ENCODE measurements at places on chromosomes 5 and 9. TPM values are rescaled to one million over a fixed set of nuclear protein-coding genes. Genes with fewer than 3 reads are reported as not detected.

GRCh38 chr5:170582644-170583330, 79.0 kb downstream of the KCNIP1 start:
- ATAC-seq: no peak

LMAN2 gene
- 53.0 TPM for total RNA-seq

- ATAC-seq: peak; percentile 31
Observed at GRCh38 chr5:143063175-143063970, 293.2 kb downstream of the ARHGAP26 start.

DNA sequence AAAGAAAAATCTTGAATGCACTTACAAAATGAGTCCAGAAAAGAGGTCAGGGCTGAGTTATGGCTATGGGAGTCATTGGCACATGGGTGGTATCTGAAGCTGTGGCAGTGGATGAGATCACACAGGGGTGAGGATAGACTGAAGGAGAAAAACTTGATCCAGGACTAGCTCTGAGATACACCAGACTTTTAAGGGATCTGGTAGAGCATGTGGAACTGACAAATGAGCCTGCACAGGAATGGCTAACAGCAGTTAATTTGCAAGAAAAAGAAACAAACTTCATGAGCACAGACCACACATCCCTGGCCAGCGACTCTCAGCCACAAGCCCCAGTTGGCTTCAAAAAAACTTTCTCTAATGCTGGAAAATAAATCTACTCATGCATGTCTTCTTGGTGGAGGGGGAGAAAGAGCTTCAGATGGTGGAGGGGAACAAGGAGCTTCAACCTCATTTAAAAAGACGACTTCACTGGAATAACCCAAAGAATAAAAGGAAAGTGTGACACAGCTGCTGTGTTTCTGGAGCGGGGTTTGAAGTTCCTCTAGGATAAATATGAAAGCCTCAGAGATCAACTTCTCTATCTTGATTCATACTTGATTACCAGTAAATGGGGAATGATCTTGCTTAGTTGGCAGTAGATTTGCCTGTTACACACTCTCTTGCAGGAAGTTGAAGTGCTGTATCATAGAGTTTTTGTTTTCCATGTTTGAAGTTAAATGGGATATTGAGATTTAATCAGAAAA, 33.6 kb downstream of the TNFAIP8 start:
- no peak for ATAC-seq

GRCh38 chr5:11476866-11477265, 427.4 kb downstream of the CTNND2 start:
- ATAC-seq: no peak

GRCh38 chr9:7799234-7799943, at the start of gene DMAC1:
Gene DMAC1, minus strand, starts transcription at chr9:7799778. Its CDS starts 44 bp downstream, at chr9:7799734.
- peak; percentile 98 for ATAC-seq

DNA sequence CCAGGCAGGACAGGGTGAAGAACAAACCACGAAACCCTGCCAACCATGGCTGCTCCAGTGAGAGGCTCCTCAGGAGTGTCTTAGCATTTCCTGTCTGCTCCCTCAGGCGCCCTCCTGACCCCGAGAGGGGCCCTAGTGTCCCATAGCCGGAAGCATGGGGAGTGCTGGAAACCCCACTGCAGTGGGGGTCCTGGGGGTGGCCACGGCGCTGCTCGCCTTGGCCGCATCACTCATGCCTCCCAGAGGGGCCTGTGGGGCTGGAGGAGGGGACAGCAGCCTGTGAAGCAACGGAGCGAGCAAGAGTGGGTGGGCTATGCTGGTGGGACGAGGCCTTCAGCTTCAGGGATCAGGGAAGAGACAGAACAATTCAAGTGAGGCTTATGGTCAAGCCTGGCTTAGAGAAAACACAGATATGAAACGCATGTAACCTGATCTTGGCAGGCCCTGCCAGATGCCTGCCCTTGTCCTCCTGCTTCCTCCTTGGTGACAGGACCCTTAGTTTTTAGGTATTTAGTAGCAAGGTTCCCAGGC, 219.1 kb downstream of the FANCC start:
- no peak for ATAC-seq

CMBL gene
- 14.5 TPM for total RNA-seq

GRCh38 chr5:37005946-37006540, 129.5 kb downstream of the NIPBL start:
- no peak for ATAC-seq

- ATAC-seq: no peak
Observed at GRCh38 chr5:7759257-7759871, 91.6 kb downstream of the CFAP90 start.

GRCh38 chr9:86670076-86670475, 277.2 kb downstream of the GAS1 start:
- no peak for ATAC-seq

DNA sequence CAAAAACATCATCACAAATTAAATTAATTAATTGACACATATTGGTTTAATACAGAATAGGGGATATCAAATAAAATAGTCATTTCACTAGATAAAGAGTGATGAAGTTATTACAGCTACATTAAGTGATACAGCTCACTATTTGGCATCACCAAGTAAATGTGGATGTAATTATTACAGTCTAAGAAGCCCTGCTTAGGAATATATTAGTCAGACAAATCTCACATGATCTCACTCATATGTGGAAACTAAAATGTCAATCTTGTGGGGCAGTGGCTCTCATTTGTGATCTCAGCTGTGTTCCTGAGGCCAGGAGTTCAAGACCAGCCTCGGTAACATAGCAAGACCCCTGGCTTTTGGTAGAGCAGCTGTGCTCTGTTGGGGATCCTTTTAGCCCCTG, 233.4 kb upstream of the RGMB start:
- ATAC-seq: no peak

DNA sequence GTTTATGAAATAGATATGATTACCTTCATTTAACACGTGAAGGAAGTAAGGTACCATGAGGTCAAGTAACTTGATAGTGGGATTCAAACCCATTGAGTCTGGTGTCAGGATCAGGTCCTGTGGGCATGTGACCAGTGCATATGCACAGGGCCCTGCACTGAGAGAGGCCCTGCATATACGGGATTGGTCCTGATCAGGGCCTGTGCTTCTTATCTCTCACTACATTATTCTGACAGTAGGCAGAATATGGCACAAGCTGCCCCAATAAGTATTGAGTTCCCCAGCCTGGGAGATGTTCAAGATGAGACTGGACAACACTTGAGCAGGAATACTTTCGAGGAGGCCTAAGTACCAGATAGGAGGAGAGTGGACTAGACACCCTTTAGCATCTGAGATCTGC, 44.0 kb downstream of the GALNT10 start:
- ATAC-seq: no peak

DNA sequence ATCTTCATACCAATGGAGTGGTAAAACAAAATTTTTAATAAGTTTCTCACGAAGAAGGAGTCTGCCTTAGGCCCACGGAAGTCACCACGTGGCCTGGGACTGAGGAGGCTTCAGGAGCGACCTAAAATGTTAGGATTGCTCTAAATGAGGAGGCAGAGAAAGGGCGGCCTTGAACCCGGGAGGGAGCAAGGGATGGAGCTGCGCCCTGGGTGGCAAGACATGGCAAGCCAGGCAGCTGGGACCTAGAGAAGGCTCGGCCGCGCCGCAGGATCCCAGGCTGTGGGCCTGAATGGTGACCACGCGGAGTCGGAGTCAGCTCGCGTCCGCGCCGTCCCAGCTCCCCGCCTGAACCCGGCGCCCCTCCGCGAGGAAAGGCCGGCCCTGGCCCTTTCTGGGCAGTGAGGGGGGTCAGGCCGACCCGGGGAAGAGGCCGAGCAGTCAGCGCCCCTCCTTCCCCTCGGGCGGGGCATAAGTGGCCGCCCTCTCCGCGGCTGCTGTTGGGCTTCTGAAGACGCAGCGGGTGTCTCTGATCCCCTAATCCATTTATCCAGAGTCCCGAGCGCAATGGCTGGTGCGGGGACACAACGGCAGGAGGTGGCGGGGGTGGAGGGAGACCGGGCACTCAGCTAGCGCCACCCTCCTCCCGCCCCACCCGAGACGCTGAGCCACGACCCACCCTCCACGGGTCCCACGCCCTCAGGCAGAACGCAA, 10.6 kb downstream of the IRX1 start:
- no peak for ATAC-seq

DNA sequence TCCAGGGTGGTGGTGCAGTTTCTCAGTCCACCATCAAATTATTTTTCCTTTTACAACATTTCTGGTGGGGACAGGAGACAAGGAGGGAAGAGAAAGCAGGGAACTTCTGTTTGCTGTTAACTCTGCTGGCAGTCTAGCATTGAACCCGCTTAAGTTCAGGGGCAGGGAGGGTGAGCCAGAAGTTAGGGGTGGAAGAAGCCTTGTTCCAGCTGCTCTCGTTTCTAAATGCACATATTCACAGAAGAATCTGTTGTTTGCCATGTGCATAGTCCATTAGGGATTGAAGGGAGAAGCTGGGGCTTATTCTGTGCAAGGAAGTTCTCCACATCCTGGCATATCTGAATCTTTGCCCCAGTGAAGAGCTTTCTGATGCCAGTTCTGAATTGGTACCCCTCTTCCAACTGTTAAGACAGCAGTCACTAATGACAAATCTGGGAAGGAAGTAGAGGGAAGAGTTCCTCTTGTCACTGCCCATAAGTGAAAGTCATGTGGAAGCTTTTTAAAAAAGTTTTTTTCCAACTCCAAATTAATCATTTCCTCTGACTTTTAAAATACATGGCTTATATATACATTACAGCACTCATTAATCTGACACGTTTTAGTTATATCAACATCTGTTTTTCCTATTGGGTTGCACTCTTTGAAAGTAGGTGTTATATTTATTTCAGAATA, 32.6 kb upstream of the ACOT12 start:
- ATAC-seq: no peak

DNA sequence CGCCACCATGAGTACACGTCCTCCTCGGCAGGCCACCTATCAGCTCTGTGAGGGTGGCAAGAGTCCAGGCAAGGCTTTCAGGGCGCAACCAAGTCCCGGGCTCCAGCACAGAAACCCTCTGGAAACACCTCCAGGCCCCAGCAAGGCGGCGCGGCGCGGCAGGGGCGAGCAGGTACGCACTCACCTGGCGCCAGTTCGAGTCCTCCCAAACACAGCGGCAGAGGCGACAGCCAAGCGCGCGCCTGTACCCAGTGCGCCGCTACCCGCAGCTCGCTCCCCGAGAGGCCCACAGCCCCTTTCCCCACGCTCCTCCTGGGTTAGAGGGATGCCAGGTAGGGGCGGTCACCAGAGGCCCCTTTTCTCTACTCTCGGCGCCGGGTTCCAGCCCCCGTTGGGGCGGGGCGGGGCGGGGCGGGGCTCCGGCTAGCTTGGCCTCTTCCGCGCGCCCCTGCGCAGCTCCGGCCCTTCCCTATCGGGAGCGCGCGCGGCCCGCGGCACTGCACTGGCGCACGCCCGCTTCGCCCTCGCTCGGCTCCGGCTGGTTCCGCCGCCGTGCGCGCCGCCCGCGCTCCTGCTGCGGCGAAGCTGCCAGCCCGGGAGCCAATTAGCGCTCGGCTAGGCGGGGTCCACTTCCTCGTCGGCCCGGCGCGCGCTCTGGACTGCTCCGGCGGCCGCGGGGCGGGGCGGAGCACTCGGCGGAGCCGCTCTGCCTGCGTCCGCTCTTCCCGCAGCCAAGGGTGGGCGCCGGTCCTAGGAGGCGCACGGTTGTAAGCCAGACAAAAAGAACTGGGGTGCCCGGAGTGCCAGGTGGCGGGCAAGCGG, at the start of the genes NMRK1 and OSTF1:
NMRK1 (minus strand) TSS at position 332 of the 822 bp plus-strand sequence. CDS start 5,040 bp downstream, outside the sequence.
OSTF1 (plus strand) TSS at position 691 of the 822 bp plus-strand sequence. CDS start 179 bp downstream, outside the sequence.
- ATAC-seq: peak; percentile 93

PPP1R26 gene
- total RNA-seq: 19.8 TPM

GRCh38 chr9:90086101-90086511, 481.3 kb downstream of the GADD45G start:
- ATAC-seq: peak; percentile 45

DNA sequence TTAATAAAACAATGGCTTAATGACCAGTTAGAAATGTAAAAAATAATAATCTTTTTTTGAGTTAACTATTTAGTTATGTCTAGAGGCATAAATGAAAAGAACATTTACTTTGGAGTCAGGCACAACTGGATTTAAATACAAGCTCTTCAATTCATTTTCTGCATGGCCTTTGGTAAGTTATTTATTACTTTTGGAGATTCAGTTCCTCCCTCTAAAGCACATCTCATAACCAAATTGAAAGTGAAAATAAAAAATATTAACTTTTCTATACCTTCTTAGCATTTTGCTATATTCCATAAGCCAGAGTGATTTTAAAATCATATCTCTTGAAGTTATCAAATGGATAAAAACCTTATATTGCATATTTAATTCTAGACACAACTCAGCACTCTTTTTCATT, 434.9 kb upstream of the SMARCA2 start:
- ATAC-seq: no peak

DNA sequence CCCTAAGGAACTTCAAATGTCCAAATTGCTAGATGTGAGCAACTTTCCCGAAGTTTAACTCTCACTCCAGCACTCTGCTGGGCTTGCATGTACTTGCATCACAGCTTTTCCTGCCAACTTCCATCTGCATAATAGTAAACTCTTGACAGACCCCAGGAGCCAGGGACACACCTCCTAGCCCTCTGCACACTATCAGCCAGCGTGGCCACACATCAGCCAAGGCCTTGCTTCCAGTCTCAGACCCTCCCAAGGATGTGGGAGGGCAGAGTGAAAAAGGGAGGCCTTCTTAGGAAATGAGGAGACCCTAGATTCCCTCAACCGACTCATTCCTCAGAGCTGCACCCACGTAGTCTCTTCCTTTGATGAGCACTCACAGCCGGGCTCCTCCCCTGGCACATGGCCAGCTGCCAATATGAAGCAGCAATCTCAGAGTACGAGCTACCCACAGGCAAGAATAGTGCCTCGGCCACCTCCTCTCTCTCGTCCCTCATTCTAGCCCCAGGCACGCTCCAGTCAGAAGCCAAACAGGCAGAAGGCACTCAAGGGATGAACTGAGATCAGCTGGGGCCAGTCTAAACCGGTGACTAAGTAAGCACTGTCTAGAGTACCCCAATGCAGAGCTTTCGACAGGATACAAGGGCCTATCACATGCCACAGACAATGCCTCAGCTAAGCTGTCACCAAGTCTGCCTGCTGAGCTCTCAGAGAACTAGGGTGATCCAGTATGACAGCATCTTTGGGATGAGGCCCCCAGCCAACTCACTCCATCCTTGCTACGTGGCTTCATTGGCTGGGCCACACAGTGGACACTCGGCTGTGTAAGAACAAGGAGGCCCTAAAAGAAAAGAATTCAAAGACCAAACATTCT, 2.3 kb downstream of the P4HA2 start:
- peak; percentile 74 for ATAC-seq

TRPM3 gene
- 0.27 TPM for total RNA-seq

DNA sequence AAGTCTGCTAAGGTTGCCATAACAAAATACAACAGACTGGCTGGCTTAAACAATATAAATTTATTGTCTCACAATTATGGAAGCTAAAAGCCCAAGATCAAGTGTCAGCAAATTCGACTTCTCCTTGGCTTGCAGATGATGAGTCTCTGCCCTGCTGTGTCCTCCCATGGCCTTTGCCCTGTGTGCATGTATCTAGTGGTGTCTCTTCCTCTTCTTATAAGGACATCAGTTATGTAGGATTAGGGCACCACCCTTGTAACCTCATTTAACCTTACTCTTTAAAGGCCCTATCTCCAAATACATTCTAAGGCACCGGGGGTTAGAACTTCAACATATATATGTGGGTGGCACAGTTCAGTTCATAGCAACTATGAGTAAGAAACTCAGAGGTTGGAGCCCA, 157.9 kb upstream of the RASA1 start:
- no peak for ATAC-seq

Measured in motor neuron (in vitro differentiated cells).